MG63 (cell line): ENCODE measurements at places on chromosomes 1 and 21. TPM values are rescaled to one million over a fixed set of nuclear protein-coding genes. Genes with fewer than 3 reads are reported as not detected.
A peak's percentile ranks its signal among the peaks of the same experiment; 100 is the strongest.

DNA sequence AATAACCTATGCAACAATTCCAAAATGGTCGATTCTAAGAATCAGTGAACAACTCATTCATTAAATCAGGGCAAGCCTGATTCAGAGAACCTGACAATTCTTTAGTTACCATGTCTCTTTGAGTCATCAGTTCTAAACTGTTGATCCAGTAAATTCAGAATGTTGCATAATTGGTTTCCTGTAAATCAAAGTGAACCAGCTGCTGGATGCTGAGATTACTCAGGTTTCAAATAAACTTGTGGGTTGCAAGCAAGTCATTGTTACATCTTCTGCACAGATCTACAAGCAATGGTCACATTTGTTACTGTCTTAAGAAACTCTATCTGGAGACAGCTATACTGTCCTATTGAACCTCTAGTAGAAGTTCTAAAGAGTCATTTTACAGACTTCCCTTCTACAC is 16.5 kb downstream of the PLA2G2D start:
- no peak for DNase-seq

The C8A gene
- not detected in 2 replicates for total RNA-seq

GRCh38 chr1:155715777-155716176 is 26.9 kb downstream of the DAP3 start:
- DNase-seq, result no peak

- DNase-seq, result peak; percentile 38
Observed at GRCh38 chr1:199551967-199552565, 475.4 kb upstream of the NR5A2 start.

DNA sequence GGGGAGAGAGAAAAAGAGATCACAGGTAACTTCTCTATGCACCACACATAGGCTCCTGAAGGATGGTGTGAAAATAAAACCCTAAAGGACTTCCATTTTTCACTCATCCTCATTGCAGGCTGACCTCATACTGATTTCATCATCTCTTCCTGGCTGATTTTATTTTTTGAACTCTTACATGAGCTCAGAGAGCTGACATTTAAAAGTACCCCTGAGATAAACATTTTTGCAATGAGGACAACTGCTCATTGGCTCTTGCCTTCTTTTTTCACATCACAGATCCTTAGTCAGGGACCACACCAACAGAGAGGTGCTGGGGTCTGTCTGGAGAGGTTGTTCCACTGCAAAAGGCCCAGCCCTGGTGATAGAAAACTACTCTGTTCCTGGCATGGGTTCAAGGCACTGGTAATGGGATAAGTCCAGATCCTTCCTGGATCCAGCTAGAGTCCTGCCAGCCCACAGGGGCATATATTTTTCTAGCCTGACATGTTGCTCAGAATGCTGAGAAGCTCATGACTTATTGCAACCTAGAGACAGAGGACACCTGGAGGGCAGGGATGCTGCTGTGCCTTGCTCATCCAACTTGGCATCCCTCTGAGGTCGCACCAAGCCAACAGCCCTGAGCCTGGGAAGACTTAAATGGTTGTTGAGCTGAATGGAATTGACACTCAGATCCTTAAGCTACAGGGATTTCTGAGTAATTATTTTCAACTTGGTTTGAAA is 360.0 kb downstream of the HHAT start:
- DNase-seq, result peak; percentile 46

DNA sequence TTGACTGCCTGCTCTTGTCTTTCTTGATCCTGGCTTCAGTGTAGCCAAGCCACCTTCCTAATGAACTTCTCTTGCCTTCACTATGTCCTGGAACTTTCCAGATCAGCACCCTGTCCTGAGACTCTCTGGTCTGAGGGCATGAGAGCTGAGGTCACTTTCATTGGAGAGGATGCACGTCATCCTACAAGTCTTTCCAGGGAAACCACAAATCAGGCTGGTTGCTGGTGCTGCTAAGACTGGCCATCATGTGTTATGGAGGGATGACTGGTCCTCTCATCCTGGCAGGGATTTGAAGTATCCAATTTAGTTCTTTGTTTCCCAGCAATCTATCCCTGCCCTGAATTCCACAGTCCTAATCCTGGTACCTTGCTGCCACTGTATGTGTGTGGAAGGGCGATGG is 228.6 kb downstream of the GPATCH2 start:
- DNase-seq, result no peak

The IL19 gene
- total RNA-seq, result not detected in 2 replicates

The CAPN9 gene
- total RNA-seq, result not detected in 2 replicates

DNA sequence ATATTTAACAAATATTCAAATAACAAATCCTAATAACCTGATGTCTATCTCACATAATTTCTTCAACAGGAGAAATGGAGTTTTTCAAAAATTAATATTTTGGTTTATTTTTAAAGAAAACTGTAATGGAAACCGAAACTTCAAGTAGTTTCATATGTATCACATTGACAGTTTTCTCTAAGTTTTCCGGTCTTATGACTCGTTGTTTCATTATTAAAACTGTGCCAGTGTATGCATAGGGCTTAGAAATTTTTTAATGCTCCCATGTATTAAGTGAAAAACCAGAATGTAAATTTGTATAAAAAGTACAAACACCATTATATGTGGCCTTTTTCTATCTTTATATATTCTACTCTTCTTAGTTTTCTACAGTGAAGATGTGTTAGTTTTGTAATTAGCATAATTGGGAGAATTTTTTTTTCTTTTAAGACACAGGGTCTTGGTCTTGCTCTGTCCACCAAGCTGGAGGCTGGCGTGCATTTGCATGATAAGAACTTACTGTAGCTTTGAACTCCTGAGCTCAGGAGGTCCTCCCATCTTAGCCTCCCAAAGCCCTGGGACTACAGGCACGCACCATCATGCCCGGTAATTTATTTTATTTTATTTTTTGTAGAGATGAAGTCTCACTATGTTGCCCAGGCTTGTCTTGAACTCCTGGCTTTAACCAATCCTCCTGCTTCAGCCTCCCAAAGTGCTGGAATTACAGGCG is 43.9 kb upstream of the SAMSN1 start:
- no peak for DNase-seq

DNA sequence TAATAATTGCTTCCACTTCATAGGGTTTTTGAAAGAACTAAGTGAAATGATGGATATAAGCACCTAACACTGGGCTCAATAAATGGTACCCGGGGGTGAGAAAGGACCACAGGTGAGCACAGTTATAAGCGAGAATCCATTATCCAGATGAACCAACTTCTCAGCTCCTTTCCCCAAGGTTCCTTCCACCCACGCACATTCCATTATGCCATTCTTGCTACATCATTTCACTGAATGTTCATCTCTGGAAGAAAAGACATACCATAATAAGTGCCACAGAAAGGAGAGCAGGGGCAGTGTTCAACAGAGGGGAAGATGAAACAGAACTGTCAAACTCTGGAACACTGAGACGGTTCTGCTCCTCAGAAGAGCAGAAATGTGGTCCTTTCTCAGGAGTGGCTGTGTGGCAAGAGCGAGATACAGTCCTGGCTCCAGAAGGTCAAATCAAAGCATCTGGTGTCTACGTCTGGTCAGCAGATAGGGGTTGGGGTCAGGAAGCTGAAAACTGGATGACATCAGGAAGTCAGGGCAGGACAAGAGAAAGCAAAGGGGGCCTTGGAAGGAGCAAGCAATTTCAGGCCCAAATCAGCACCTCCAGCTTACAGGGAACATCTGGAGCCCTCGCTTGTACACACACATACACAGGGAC is 255.4 kb upstream of the TMEM51 start:
- no peak for DNase-seq

DNA sequence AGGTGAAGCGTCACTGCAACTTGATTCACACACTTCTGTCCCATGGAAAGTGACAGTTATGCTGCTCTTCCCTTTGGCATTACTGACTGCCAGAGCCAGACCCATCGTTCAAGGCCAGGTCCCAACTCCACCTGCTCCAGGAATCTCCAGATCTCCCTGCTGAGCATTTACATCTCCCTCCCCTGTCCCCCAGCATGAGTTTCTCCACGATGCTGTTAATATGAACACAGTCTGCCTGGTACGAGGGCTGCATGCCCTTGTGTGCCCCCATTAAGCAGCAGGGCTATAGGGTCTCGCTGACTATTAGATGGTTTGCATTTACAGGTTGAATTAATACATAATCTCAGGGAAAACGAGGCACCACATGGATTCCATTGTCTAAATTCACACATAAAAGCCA is 4.3 kb downstream of the F3 start:
- no peak for DNase-seq

- DNase-seq, result no peak
Observed at GRCh38 chr1:16349847-16350406, 2.4 kb downstream of the FBXO42 start.

- DNase-seq, result peak; percentile 85
Observed at GRCh38 chr1:239814306-239814881, 277.3 kb upstream of the FMN2 start.

The LENEP gene
- total RNA-seq, result not detected in 2 replicates

GRCh38 chr1:151975311-151976014 is 18.2 kb downstream of the S100A10 start:
- DNase-seq, result no peak

DNA sequence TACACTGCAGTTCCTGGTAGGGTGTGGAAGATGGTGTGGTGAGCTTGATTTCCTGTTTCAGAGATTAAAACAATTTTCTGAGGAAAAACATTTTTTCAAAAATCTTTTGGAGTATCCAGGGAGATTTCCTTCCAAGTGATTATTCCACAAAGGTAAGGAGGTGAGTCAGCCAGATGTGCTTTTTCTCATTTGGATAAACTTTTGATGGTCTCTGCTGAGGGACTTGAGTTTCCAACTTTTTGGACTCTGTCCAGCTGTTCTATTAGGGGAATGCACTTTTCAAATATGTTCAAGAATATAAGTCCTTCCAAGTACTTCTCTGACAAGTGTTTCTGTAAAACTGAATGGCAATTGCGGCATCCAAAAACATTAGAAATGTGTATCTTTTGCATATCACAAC is 628.8 kb upstream of the ADAMTS5 start:
- DNase-seq, result no peak

The ZBTB8A gene
- total RNA-seq, result 2.6 and 3.2 TPM in 2 replicates

DNA sequence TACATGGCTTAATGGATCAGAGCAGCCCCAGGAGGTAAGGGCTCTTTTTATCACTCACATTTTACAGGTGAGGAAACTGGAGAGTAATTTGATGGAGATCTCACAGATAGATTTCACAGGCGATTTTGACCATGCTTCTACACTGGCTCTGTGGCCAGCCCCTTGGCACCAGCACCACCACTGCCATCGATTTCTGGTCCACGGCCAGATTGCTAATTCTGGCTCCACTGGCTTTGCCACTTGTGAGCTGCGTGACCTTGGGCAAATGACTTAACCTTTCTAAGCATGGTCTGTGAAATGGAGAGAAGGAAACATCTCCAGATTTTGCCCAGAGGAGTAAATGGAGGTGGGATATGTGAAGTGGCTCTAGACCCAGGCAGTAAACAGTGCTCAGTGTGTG is 32.6 kb downstream of the KCNC4 start:
- no peak for DNase-seq
